ENCODE measurements at places on chromosomes 1 and 21.
A peak's percentile ranks its signal among the peaks of the same experiment; 100 is the strongest.

DNA sequence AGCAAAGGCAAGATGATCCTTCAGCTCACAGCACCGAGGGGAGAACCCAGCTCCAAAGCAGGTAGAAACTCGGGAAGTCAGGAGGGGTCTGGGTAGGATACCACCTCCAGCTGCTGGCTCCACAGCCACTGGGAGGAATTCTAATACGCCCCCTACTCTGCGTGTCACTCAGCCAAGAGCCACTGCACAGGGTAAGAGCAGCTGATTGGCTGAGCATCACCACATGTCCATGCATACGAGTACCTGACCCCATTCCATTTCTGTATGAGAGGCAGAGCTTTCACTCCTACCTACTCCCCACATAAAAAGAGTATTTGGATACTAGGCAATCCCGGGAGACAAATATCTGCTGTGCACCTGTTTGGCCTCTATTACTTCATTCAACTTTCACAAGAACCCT is 121.4 kb downstream of the RRAGC start:
- DNase-seq: no peak

- no peak for DNase-seq
Observed at GRCh38 chr1:154213274-154213673, 7.1 kb upstream of the CFAP141 start.

DNA sequence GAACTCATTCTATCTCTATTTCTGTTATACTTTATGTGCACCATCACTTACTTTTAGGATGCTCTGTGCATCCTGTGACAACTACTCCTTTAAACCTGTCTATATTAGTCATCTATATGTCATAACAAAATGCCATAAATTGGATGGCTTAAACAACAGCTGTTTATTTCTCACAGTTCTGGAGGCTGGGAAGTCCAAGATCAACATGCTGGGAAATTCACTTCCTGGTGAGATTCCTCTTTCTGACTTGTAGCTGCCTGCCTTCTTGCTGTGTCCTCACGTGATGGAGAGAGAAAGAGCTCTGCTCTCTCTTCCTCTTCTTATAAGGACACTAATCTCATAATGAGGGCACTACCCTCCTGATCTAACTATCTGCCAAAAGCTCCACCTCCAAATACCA is 62.3 kb upstream of the RCOR3 start:
- no peak for DNase-seq

DNA sequence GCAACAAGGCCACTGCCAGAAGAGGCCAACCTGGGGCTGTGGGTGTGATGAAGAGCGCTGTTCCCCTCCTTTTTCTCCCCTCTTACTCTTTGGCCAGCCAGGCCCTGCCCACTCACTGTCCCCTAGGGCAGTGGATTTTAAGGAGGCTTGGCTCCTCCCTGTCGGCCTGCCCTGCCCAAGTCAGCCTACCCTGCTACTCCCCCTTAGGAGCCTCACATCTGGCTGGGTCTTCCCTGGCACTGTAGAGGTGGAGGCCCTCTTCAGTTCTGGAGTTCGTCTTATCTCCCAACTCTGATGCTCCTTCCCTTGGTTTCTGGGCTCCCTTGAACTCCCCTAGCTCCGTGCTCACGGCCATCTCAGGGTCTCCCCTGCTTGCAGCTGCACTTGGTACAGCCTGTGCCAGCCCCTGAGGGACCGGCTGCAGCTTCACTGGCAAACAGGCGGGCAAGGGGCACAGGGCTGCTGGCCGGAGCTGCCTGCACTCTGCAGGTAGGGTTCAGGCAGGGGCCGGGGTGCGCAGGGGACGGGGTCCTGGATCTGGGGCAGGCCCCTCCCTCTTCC is 4.0 kb downstream of the AMPD2 start:
- DNase-seq: no peak

DNA sequence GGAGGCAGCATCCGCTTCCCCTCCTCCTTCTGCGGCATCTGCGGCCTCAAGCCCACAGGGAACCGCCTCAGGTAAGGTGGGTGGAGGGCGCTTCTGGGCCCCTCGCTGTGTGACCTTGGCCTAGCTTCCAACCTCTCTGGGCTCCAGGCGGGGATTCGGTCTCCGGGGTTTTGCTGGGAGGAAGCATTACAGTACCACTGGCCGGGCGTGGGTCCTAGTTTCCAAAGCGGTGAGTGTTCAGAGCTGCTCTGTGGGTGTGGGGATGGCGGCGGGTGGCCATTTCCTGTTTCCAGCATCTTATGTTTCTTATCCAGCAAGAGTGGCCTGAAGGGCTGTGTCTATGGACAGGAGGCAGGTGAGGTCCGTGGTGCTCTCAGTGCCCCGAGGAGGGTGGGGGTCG is 11.6 kb downstream of the FAAH start:
- no peak for DNase-seq

GRCh38 chr1:37477198-37477931 is 3.0 kb downstream of the ZC3H12A start:
- DNase-seq: peak; percentile 94

DNA sequence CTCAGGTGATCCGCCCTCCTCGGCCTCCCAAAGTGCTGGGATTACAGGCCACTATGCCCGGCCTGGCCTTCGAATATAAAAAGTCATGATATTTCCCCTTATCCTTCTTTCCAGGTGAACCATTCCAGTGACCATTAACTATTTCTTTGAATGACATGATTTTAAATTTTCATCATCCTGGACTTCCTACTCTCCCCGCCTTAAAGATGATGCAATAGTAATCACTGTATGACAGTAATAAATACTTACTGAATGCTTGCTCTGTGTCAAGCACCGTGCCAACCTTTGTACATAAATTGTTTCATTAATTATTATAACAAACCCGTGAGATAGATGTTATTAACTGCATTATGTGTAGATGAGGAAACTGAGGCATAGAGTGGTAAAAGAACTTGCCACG is 19.9 kb upstream of the ATP1A1 start:
- DNase-seq: no peak

GRCh38 chr1:160407839-160408801 is 7.8 kb downstream of the VANGL2 start:
- DNase-seq: peak; percentile 69

DNA sequence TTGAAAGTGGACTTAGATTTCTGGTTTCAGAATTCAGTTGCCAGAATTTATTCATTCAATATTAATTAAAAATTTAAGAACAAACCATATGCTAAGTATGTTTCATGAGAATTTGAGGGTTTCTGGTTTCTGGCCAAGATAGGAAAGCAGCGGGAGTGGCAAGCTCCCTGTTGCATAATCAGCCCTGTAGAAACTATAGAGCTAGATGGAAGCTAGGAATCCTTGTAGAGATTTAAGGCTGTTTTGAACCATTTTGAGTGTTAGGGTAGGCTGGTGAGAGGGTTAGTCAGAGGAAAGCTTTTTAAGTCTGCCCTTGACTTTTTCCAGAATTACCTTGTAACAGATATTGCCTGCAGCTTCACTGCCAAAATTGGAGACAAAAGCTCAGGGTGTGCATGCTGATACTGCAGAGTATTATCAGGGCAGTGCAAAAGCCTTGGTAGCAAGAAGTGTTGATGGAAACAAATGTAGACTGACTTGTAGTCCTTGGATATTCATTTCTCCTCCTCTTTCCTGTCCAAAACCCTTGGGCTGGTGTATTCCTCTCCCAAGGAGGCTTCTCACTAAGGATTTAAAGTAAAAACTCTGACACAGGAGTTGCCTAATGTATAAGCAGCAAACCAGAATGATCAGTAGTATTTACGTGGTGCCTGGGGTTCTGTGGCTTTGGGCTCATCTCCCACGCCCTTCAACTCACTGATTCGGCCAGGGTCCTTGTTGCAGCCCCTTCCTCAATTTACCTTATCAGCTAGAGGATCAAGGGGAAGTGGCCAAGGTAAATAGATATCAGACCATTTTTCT is 12.6 kb upstream of the GIPC2 start:
- no peak for DNase-seq

DNA sequence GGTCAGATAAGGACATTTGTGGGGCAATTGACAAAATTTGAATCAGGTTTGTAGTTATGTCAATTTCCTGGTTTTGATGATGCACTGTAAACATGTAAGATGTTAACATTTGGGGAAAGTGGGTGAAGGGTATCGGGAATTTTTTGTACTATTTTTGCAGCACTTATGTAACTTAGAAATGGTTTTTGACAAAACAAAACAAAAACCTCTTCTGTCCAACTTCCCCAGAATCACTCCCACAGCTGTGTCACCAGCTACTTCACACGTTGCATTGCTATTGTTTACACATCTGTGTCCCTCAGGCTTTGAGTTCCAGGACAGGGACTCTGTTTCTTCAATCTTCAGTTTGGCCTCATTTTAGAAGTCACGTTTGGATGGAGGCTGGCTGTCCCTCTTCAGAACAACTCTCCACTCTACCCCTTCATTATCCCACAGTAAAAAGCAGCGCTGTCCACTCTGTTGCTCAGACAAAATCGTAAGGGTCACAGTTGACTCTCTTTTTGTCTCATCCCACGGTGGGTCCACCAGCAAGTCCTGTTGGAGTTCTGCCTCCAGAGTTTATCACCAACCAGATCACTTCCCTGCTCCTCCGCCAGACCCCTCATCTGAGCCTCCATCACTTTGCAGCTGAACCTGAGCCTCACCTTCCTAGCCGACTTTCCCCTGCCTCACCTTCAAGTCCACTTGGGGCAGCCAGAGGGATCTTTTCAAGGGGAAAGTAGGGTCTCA is 63.2 kb downstream of the NENF start:
- no peak for DNase-seq

GRCh38 chr1:8818325-8818775 is 910 bp upstream of the RERE start:
- peak; percentile 55 for DNase-seq

DNA sequence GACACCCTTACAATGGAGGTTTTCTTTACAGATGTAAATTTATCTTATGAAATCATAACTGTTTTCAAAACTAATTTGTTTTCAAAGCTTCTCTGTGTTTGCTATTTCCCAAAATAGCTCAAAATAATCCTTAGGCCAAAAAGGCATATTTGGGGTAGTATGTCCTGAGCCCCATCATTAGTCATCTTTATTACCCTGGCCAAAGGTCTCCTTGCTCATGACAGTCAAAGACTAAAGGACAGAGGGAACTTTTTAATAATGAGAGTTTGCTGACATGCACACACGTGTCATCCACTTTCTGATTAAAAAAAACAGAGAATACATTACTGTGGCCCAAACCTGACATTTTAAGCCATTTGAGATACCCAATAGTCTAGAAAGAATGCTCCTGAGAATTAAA is 221.9 kb upstream of the DUSP10 start:
- DNase-seq: no peak

GRCh38 chr1:38018864-38019343 is 6.4 kb downstream of the UTP11 start:
- no peak for DNase-seq

GRCh38 chr1:67833602-67833940 is 304 bp upstream of the GNG12 start:
- DNase-seq: no peak

GRCh38 chr1:94799206-94799605 is 21.0 kb upstream of the SLC44A3 start:
- no peak for DNase-seq

DNA sequence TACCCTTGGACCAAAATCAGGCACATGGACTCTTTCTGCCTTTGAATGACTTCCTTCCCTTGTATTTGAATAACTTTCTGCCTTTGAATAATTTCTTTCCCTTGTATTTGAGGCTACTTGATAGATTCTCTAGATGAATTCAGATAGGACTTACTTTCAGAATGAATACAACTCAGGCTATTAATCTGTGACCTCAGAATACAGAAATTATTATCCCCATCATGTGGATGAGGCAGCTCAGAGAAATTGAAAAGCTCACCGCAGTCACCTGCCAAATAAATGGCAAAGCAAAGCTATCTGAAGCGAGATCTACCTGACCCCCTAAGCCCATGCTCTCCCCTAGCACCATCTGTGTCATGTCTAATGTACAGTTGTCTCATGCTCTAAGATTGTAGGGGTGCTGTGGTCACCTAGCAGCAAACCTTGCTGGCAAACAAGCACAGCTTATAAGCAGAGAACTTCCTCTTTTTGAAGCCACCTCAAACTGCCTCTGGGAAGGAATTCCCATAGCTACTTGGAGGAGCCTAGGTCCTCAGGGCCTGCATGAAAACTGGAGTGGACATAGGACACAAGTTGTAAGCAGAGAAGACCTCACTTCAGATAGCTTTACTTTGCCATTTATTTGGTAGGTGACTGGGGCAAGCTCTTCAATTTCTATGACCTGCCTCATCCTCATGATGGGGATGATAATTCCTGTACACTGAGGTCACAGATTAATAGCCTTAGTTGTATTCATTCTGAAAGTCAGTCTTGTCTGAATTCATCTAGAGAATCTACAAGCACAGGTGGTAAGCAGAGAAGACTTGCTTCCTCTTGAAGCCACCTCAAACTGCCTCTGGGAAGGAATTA is 66.1 kb downstream of the FASLG start:
- no peak for DNase-seq

DNA sequence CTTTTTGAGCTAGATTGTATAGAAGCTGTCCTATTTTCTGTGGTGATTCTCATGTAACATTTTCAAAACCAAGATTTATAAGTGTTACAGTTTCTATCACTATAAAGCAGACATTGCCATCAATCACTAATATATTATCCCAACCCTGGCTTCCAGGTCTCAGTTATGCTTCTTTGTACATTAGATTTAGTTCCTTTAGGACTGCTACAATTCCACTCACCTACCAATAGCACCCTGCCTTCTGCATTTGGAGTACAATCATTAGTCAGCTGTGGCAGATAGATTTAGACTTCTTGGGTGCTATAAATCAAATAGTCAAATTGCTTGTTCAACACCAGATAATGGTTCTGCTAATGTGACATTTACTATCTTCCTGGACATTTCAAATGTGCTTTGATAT is 281.6 kb downstream of the BRINP3 start:
- DNase-seq: no peak

DNA sequence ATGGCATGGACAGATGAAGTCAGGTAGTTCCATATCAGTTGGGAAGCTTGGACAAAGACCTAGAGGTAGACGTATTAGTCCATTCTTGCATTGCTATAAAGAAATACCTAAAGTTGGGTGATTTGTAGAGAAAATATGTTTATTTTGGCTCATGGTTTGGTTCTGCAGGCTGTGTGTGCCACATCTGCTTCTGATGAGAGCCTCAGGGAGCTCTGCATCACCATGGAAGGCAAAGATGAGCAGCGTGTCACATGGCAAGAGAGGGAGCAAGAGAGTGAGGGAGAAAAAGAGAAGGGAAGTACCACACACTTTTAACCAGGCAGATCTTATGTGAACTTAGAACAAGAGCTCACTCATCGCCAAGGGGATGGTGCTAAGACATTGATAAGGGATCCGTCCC is 9.0 kb downstream of the TSACC start:
- DNase-seq: no peak

- DNase-seq: no peak
Observed at GRCh38 chr1:38576241-38576640, 283.3 kb downstream of the RRAGC start.

GRCh38 chr1:8790987-8791386 is 26.5 kb downstream of the RERE start:
- DNase-seq: no peak

DNA sequence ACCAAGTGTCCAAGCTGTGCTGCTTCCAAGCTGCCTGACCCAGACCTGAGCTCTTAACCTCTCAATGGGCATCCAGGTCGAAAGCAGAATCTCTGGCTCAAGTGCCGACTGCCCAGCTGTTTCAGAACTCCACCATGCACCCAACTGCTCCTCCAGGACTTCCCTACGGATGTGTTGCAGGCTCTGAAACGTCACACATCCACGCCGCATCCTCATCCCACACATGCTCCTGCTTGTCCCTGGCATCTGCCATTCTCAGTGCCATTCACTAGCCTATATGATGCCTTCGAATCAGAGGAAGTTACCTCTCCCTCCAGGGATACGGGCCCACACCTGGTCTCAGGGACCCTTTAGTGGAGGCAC is 11.2 kb downstream of the PDZK1IP1 start:
- DNase-seq: no peak

- DNase-seq: no peak
Observed at GRCh38 chr1:176692431-176692830, 229.5 kb downstream of the PAPPA2 start.

- no peak for DNase-seq
Observed at GRCh38 chr1:110555807-110556470, 37.0 kb upstream of the KCNA10 start.

All from Calu3 (cell line).